Muscle of back (tissue), 13 donors: ENCODE measurements at places on chromosomes 5 and 9. TPM values are rescaled to one million over a fixed set of nuclear protein-coding genes. Genes with fewer than 3 reads are reported as not detected.

Gene MSX2
- 0.80 TPM for polyA plus RNA-seq

Gene CARTPT
- not detected for polyA plus RNA-seq

Gene MLANA
- 11.0 TPM for polyA plus RNA-seq

Gene AJM1
- polyA plus RNA-seq: 1.6 TPM

Gene ACSL6
- polyA plus RNA-seq: 0.31 TPM

Gene FOXD4L5
- 0.50 TPM for polyA plus RNA-seq

Gene SLC1A3
- polyA plus RNA-seq: 24.1 TPM

Gene NOXA1
- 2.5 TPM for polyA plus RNA-seq

DNA sequence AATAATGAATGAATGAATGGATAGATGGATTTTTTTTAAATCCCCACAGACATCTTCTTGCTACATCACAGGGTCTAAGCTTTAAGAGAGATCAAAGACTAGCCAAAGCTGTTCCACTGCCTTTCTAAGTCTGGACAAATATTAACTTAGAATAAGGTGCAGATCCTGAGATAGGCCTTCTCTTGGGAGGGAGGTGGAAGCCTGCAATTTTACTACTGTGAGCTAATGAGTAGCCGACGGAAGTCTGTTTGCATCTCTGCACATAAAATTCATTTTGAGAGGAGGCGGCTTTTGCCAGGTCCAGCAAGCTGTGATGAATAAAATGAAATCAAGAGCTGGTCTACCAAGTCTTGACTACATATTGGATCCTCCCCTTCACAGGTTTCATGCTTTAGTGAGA lies 484.9 kb downstream of the TMEM38B start:
- DNase-seq: no peak

DNA sequence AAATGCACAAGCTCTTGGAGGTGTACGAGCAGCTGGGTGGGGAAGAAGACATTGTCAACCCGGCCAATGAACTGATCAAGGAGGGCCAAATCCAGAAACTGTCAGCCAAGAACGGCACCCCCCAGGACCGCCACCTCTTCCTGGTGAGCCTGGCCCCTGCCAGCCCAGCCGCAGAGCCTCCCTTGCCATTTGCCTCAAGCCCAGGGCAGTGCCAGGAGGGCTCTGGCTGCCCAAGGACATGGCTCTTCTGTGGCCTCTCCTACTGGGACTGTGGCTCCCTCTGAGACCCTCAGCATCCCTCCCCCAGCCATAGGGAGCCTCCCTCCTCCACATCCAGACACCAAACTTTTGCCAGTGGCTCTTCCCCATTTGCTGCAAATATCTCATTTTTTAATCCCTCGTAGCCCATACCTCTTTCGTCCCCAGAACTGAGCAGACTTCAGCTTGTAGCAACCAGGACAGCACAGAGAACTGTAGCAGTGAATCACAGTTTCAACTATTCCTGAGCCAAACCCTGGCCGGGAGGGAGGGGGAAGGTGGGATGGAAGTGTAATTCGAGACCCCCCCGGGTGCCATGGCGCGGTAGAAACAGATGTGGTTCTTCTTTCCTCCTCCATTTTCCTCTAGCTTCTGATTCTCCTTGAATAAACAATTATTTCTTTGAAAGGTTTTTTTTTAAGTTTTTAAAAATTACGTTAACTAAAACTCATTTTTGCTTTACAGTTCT lies 44.5 kb upstream of the SUSD3 start:
- no peak for DNase-seq

- DNase-seq: no peak
Measured at GRCh38 chr5:126858441-126858840, 81.5 kb downstream of the LMNB1 start.

- DNase-seq: peak; percentile 91
Measured at GRCh38 chr5:132265336-132266030, 8.0 kb downstream of the PDLIM4 start.

- no peak for DNase-seq
Measured at GRCh38 chr5:151737431-151737830, 21.0 kb downstream of the ATOX1 start.

DNA sequence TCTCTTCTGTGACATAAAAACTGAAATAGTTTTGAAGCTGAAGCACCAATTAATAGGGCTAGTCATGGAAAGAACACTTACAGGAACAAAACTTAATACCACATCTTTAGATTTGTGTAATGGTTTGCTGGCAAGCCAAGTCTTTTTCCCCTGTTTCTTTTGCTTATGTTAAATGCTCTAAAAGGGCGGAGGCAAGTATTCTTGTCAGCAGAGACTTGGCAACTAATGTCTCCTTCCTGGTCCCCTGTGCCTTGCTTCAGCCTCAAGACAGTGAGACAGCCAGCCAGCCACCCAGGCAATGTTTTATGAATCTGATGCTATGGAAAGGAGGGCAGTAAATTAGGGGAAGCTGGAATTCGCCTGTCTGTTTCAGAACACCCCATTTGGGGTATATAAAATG lies 45.7 kb downstream of the PRRC1 start:
- DNase-seq: peak; percentile 51

DNA sequence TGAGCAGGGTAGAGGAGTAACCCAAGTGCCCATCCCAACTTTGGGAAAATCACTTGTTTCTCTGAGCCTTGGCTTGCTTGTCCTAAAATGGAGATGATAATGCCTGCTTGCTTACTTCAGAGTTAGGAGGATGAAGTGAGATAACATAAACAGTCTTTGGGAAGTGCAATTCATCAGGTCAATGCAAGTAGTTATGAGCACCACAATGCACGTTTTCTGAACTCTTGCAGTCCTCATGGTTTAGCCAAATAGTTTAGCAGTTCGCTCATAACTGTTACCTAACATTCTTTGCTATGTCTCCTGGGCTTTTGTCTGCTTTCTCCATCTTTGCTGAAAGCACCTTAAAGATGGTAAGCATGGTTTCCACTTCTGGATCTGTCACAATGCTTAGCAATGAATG lies 270.0 kb downstream of the ADAMTSL1 start:
- no peak for DNase-seq

DNA sequence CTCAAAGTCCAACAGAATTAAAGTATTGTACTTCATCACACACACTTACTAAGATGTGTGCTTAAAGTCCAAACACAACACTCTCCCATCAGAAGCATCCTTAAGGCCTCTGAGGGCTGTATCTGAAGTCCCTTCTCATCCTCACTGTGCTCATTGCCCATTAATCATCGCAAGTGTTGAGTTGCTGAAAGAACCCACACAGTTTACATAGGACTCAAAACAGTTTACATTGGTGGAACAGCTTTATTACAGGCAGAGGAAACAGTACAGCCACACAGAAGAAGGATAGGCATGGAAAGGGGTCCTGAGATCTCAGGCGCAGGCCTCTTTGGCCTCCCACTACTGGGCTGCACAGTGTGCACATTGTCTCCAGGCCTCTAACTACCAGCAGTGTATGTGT lies 113.4 kb downstream of the CMYA5 start:
- DNase-seq: no peak

GRCh38 chr5:150497274-150497988 lies 10.5 kb upstream of the NDST1 start:
- DNase-seq: peak; percentile 67

- DNase-seq: no peak
Measured at GRCh38 chr5:35331956-35332950, 102.0 kb upstream of the PRLR start.

DNA sequence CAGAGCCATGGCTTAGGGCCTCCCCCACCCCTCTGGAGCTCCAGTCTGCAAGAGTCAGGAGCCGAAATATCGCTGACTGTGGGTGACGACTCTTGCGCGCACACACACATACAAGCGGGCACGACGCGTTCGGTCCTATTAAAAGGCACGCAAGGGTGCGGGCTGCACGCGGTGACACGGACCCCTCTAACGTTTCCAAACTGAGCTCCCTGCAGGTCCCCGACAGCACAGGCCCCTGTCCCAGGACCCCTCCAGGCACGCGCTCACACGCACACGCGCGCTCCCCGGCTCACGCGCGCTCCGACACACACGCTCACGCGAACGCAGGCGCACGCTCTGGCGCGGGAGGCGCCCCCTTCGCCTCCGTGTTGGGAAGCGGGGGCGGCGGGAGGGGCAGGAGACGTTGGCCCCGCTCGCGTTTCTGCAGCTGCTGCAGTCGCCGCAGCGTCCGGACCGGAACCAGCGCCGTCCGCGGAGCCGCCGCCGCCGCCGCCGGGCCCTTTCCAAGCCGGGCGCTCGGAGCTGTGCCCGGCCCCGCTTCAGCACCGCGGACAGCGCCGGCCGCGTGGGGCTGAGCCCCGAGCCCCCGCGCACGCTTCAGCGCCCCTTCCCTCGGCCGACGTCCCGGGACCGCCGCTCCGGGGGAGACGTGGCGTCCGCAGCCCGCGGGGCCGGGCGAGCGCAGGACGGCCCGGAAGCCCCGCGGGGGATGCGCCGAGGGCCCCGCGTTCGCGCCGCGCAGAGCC lies at the start of gene GRIN1:
GRIN1 (plus strand) TSS at position 433 of the 746 bp plus-strand sequence. CDS start 333 bp downstream, outside the sequence.
- DNase-seq: peak; percentile 62

- no peak for DNase-seq
Measured at GRCh38 chr9:136786451-136786850, 4.7 kb upstream of the TMEM141 start.

GRCh38 chr9:135948968-135949367 lies 12.2 kb downstream of the UBAC1 start:
- no peak for DNase-seq

DNA sequence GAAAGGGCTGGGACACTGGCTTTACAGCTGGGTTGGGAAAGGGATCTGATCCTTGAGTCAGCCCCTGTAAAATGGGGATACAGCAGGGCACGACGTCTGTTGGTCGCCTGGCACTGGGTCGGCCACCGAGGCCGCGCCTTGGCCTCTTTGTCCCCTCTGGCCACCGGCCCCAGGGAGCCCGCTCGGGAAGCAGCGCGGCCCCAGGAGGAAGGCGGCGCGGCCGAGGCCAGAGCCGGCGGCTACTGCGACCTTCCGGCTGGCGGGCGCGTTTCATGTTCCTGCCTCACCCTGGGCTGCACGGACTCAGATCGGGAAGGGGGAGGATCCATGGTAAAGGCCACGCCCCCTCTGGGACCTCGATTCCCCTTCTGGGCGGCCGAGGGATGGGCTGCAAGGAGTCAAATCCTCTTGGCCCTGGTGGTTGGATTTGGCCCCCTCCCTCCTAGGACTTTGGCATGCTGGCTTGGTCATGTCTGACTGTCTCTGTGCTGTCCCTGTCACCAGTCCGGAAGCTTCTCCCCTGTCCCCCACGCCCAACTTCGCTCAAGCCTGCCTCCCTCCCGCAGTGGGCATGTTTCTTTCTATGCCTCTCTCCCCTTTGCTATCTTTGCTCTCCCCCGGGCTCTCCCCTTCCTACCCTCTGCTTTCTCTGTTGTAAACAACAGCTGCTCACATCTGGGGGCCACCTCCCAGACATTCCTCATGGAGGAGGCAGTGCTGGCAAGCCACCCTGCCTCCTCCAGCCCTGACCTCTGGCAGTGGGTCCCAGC lies 25.8 kb downstream of the FPGS start:
- DNase-seq: peak; percentile 77

DNA sequence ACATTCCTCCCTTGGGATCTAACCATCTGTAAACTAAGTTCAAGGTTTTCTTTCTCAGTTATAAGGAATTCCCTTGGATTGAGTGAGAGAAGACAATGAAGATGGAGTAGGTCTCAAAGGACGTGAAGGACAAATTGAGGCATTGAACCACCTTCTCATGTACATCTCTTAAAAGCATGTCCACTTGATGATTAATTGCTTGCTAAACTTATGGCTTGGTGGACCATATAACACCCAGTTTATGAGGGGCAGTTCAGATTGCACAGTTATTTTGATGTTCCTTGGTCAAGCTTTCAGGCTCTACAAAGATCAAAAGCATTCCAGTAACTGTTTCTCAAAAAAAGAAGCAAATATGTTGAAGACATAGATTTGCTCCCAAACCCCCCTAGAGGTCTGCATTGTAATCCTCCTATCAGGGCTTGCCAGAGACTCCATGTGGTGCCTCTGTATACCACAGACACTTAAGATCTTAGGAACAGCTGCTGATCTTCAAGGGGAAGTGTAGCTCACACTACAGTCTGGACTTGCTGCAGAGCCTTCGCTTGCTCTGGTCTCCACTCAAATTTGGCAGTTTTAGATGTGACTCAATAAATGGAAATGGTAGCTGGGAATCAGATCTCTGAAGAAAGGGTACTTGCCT lies 56.9 kb upstream of the ALDH1A1 start:
- no peak for DNase-seq
